Coronary artery (tissue), 2 donors: ENCODE measurements at places on chromosomes 2 and 18.

DNA sequence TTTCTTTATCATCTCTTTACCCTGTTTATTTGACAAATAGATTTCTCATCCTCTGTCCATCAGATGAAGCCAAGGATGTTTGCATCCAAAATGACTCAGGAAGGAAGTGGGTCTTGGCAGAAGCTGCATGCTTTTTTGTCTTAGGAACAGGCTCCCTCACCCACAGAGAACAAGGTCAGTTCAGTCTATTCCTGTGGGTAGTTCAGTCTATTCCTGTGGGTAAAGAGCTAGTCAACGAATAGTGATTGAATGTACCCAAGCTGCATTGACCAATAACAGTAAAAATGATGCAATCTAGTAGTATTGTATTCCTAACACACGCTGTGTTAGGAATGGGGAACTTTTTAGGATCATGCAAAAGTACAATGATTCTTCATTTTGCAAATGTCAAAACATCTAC, 290.8 kb upstream of the TANK start:
- DNase-seq: no peak

GRCh38 chr18:47881752-47882455, 48.6 kb downstream of the SMAD2 start:
- DNase-seq: no peak

DNA sequence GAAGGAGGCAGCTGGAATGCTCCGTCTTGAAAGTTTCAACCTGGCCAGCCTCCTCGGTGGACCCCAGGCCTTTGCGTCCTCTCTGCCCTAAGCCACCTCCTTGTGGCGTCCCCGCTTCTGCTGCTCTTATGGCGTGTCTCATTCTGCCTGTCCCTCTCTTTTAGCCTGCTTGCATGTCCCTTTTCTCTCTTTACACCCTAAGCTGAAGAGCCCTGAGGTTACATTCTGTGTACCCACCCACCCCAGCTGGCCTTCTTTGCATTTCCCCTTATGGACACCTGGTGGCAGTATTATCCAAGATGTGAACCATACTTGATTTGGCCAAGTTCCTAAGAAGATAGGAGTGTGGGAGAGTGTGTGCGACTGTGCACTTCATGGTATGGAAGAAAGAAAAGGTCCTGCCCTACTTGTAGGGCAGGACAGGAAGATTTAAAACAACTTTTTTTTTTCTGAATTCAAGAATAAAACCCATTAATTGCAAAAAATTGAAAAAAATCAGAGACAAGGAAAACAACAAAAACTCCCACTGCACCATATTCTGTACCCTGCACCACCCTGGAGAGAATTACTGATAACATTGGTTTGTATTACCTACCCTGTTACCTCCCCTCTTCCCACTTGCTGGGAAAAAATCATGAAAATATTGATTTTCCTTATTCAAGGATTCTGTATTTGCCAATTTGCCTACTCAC, 77.4 kb downstream of the DYSF start:
- DNase-seq: no peak

DNA sequence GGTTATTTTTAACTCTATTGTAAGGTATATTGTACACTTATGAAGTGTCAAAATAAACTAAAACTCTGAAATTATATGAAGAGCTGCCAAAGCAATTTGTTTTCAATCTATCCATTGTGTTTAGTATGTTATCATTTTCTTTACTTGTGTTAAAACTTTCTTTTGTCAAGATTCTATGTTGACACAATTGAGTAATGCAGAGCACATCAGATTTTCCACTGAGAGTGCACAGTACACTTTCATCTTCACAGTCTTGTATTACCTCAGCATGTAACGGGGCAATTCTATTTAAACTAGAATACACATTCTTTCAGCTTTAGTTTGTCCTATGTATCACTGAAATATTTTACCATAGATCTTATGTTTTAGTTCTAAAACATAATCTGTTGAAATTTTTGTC, 304.4 kb upstream of the ZC3H15 start:
- DNase-seq: no peak

- DNase-seq: no peak
Measured at GRCh38 chr2:7881063-7881462, 800.8 kb upstream of the ID2 start.

DNA sequence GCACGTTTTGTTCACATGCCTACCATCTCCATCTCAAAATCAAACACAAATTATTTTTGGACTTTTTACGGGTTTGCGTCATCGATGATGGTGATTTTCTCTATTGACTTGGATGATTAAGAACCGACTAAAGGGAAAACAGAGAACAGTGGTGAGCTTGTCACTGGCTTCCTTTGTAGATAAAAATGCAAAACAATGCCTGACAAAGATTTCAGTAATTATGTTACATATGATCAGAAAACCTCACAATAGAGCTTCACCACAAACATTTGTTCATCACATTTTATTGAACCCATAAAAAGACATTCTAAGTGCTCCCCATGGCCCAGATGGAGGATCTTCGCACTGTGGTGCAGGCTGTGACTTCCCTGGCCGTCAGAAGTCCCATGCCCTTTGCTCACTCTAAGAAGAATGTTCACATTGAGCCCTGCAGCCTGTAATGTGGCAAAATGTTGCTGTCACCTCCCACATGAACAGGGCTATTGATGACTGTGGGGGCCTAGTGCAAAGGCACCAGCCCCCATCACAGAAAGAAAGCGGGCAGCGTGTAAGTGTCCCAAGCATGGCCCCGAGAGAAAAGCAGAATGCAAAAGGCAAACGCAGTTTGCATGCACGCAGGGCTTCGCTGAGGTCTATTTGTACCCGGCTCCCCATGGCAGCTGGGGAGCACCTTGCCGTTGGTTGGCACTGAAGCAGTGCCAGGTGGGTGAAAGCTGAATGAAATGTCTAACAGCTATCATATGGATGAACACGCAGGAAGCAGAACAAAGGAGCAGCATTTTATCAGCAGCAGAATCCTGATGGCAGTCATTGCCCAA, 60.6 kb downstream of the BCL2 start:
- DNase-seq: no peak

- DNase-seq: peak; percentile 21
Measured at GRCh38 chr2:119119076-119119785, 39.3 kb downstream of the C1QL2 start.

GRCh38 chr2:56313500-56313921, 129.7 kb downstream of the CCDC85A start:
- no peak for DNase-seq

DNA sequence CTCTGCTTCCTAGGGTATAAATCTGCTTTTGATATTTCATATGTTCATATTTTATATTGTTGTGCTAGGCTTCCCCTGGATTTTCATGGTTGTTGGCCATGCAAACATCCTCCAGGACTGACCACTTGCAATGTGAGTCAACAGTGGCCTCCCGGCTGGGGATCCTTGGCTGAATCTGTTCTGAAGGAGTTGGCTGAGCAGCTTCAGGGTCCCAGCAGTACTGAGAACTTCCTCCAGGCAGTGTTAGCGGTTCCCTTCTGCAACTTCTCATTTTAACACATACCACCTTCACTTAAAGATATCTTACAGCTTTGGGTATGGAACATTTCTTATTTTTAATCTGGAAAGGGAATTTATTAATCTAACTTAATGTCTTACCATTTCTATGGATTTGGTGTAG, 122.1 kb downstream of the DTNB start:
- no peak for DNase-seq

DNA sequence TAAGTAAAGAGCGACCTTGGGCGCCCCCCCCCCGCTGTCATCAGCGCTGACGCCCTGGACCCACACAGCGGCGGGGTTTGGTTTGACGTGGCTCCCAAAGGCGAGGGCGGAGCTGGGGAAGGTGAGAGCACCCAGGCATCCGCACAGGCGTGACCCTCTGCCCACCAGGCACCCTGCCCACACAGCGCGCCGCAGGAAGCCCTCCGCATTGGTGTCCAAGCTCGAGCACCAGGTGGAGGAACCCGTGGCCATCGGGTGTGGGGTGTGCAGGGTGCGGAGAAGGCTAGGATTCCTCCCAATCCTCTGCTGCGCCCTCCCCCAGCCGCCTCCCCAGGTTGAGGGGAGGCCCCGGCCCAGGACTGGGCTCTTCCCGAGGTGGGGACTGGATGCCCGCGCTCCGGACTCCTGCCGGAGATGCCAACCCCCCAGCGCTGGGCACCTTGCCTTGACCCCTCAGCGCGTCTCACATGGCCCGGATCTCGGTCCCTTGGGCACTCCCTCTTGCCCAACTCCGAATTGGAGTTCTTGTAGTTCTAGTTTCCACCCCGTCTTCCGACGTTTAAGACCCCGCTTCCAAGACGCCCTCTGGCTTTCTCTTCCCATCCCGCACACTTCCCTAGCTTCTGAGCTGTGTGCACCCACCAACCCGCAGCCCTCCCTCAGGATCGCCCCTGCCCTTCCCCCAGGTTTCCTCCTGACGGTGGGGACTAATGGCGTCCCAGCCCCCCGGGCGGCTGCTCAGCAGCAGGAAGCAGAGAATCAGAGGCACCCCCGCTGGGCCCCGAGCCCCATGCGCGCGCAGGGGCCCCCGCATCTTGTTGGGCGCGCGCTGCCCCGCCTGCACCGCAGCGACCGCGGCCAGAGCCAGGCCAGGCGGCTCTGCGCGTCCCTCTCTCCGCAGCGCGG, 25.9 kb upstream of the RESP18 start:
- no peak for DNase-seq

GRCh38 chr2:103437161-103437560, 675.3 kb downstream of the TMEM182 start:
- no peak for DNase-seq

DNA sequence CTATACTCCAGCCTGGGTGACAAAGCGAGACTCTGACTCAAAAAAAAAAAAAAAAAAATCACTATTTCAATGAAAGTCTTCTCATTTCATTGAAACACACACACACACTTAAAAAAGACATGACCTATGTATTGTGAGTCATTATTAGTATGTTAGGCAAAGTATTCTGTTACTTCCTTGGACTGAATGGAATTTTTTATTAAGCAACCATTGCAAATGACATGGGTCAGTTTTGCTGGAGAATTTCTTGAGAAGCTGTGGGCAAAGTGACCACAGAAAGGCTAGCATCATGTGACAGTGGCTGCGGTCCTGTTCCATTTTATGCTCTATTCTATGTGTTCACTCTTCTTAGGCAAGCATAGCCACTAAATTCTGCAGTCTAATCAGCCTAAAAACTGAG, 695.7 kb downstream of the TDRD15 start:
- no peak for DNase-seq

GRCh38 chr18:24543795-24544498, 83.5 kb downstream of the HRH4 start:
- DNase-seq: no peak

DNA sequence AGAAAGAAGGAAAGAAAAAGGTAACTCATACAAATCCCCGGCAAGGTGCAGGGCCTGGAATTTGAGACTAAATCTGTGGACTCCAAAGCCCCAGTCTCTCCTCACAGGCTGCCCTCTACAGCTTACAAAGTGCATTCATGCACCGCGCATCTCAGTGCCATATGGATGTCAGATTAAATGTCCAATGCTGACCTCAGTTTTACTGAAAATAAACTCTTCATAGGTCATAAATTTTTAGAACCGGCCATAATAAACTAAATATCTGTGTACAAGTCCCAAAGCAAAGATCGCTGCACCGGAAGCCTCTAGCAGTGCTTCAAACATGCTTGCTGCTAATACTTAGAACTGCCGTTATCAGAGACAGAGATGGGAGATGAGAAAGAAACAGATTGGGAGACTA, 17.7 kb downstream of the ST6GAL2 start:
- DNase-seq: no peak

DNA sequence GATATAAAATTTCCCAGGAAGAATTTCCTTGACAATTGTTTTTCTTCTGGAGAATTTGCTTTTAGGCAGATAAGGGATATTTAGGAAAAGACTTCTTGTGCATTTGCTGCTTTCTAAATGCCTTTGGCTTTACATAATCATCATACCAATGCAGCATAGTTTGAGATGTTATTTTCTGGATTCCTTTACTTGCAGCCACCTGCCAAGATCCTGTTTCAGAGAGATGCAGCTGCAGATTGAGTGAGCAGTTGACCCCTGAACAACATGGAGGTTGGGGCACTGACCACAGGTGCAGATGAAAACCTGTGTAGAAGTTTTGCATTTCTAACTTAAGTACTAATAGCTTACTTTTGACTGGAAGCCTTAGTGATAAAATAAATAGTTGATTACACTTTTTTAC, 257.9 kb downstream of the RPIA start:
- DNase-seq: no peak

DNA sequence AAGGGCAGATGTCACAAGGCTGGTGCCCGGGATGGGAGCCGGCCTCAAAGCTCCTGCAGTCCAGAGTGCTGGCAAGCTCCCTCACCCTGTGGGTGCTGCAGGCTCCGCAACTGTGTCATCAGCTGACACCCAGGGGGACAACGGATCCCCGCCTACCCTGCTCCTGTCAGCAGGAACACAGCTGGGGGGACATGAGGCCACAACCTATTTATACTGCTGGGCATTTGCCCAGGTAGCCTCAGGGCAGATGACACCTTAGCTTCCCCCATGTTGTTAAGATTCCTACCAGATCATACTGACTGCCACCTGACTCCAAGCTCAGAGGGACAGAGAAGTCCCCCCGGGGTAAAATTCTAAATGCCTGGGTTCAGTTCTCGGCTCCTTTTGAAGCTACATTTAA, 1.2 kb downstream of the ANKRD23 start:
- no peak for DNase-seq

- no peak for DNase-seq
Measured at GRCh38 chr2:65320042-65320725, 92.6 kb downstream of the ACTR2 start.

DNA sequence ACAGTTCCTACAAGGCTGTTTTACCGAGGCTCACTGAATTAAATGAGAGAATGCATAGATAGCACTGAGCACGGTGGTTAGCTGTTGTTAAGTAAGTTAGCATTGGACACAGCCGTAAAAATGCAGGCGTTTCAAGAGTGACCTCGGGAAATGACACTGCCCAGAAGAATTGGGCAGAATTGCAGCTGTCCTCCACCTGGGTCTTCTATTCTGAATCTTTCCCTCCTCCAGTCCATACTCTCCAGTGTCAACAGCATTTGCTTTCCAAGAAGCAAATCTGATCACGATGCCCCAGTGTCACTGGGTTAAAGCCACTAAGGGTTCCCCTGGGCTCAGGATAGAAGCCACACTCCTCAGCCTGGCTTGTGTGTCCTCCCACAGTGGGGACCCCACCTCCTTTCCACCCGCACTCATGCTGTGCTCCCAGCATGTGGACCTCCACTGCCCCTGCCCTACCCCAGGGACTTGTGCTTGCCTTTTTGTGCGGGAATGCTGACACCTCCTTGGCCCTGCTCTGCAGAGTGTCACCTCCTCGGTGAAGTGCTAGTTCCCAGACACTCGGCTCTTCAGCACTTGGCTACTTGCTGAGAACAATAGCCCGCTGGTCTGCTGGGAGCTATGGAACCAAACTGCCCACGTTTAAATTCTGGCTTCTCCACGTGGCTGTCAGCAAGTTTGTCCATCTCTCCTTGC, 135.0 kb downstream of the ANTXR1 start:
- no peak for DNase-seq

GRCh38 chr18:12121175-12122042, 27.8 kb downstream of the ANKRD62 start:
- DNase-seq: no peak
